ENCODE measurements at places on chromosomes 6 and 20.

DNA sequence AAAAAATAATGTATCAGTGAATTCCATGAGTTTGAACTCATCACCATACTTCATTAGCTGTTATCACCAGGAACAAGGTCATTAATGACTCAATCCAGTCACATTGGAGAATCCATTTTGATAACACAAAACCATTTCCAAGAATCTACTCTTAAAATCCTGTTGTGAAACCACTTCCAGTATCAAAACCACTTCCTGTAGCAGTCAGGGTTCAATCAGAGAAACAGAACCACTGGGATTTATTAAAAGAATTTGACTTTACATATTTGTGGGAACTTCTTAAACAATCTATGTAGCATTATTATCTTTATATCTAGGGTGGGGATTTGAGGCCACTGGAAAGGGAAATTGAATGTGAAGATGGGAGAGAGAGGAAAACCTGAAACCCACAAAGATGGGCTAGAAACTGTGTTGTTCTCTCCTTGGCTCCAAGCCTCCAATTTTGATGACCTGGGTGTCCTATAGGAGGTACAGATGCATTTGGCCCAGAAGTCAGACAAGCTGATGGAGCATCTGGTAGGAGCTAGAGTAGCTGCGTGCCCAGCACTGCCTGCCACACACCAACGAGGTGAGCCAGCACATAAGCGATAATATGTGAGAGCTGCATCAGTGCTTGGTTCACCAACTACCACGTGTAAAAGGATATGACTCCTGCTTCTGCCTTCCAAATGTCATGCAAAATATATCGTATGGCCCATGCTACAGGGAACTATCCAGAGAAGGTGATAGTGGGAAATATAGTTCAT lies 117.0 kb downstream of the TMEM200A start:
- peak; percentile 80 for DNase-seq

GRCh38 chr6:151445482-151445881 lies 6.4 kb downstream of the RMND1 start:
- peak; percentile 85 for DNase-seq

- no peak for DNase-seq
Measured at GRCh38 chr20:47208534-47209174, 147.8 kb downstream of the ZMYND8 start.

GRCh38 chr20:54174457-54175175 lies 830 bp upstream of the CYP24A1 start:
- DNase-seq, result peak; percentile 20

GRCh38 chr6:150050846-150051245 lies 18.1 kb downstream of the ULBP3 start:
- no peak for DNase-seq

Measured in cardiac fibroblast (primary cell).